ENCODE measurements at places on chromosomes 3 and 15. TPM values are rescaled to one million over a fixed set of nuclear protein-coding genes. Genes with fewer than 3 reads are reported as not detected.

- no peak overlapping the region for H3K4me3 ChIP-seq
- DNase-seq, result no peak
- H3K27me3 ChIP-seq, result no peaks in the 10 kb centered on the region
- H3K4me1 ChIP-seq, result peaks cover 22% of the 10 kb centered on the region
- no peak overlapping the region for H3K27ac ChIP-seq
Observed at GRCh38 chr3:16897254-16897926, 12.6 kb downstream of the PLCL2 start.

DNA sequence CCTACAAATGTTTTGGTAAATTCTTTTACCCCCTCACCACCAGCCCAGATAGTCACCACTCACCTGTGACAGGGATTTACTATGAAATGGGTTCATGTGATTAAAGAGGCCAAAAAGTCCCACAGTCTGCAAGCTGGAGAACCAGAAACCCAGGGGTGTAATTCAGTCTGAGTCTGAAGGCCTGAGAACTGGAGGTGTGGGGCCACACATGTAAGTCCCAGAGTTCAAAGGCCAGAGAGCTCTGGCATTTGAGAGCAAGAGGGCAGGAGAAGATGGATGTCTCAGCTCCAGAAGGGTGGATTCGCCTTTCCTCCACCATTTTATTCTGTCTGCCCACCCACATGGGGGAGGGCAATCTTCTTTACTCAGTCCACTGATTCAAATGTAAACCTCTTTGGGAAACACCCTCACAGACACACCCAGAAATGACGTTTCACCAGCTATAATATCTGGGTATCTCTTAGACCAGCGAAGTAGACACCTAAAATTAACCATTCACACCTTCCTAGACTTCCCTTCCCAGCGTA lies 11.9 kb downstream of the RTP3 start:
- H3K4me3 ChIP-seq, result no peak overlapping the region
- no peak overlapping the region for H3K27ac ChIP-seq
- H3K27me3 ChIP-seq, result no peaks in the 10 kb centered on the region
- no peaks in the 10 kb centered on the region for H3K36me3 ChIP-seq
- no peaks in the 10 kb centered on the region for H3K4me1 ChIP-seq

DNA sequence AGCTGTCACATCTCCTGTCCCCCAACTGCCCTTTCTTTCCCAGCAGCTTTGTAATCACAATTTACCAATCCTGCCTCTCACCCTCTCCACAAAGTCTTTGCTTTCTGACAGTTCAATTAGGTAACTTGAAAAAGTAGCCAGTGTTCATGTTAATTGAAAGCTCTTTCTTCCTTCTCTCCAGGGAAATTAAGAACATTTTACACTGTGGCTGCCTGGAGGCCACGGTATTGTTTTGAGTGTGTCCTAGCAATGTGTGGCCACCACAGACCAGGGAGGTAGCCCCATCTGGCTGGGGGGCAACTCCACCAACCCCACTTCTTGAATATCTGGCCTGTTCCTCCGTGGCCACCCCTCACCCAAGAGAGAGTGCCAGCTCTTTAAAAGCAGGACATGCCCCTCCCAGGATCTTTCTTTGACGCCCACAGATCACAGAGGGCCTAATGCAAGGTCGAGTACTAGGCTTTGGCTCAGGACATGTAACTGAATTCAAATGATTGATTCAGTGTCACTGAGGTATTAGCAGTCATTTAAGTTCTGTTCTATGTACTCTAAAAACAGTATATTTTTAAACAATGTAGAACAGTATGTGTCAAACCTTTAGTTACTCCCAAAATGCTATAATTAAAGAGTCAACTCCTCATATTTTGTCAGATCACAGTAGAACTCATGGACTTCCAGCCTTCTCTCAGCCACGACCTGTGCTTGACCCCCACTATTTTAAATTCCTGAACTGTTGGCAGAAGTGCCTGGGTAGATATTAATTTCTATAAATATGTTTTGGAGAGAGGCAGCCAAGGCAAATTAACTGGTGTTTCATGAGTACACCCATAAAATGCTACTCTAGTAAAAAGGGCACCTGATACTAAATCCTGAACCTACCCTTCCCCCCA lies 164.5 kb downstream of the TNIK start:
- H3K36me3 ChIP-seq, result no peaks in the 10 kb centered on the region
- H3K27ac ChIP-seq, result peak overlapping the region; percentile 89
- no peaks in the 10 kb centered on the region for H3K27me3 ChIP-seq

DNA sequence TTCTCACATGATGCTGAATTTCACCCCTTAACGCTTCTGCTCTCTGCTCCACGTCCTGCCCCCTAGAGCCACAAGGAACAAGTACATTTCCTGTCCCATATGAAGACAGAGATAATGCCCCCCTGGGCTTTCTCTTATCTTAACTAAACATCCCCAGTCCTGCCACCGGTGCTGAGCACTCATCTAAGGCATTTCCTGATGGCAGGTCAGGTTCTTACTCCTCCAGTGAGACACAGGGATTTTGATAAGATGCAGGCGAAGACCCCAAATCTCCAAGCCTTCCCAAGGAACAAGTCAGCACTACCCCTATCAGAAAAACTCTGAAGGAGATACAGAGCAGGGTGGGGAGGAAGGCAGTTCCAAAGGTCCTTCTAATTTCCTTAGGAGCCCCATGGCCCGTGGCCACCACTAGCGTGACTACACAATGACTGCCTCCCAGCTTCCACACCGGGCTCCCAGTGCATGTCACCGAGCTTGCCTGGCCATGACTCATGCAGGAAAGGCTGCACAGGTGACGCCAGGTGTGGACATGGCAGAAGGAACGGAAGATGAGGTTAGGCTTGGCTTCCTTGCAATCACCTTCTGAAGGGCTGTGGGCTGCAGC lies 152.9 kb downstream of the XXYLT1 start:
- H3K4me1 ChIP-seq, result peaks cover 34% of the 10 kb centered on the region
- H3K27ac ChIP-seq, result no peak overlapping the region
- H3K4me3 ChIP-seq, result no peak overlapping the region
- no peaks in the 10 kb centered on the region for H3K27me3 ChIP-seq
- no peak for DNase-seq
- no peaks in the 10 kb centered on the region for H3K36me3 ChIP-seq

DNA sequence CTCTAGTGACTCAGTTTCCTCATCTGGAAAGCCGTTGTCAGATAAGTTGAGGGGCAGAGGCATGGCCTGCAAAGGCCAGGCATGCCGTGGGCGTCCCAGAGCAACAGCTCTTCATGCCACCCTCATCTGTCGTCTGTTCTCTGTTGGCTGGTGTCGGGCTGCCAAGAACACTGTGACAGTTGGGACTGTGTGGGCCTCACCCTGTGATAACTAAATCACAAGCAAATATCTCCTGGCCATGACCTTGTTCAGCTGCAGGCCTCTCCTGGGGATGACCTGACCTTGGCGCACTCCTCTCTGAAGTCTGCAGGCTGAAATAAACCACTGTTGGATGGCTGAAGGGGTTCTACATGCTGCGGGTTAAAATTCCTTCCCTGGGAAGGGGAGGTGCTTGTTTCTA lies 145.9 kb downstream of the SHQ1 start:
- H3K27ac ChIP-seq, result peak overlapping the region; percentile 43
- no peaks in the 10 kb centered on the region for H3K36me3 ChIP-seq
- peaks cover 24% of the 10 kb centered on the region for H3K4me1 ChIP-seq

- peaks cover 3% of the 10 kb centered on the region for H3K4me1 ChIP-seq
- H3K36me3 ChIP-seq, result no peaks in the 10 kb centered on the region
- DNase-seq, result peak; percentile 7
- H3K27me3 ChIP-seq, result no peaks in the 10 kb centered on the region
Observed at GRCh38 chr3:22729981-22730380, 473.1 kb upstream of the UBE2E2 start.

DNA sequence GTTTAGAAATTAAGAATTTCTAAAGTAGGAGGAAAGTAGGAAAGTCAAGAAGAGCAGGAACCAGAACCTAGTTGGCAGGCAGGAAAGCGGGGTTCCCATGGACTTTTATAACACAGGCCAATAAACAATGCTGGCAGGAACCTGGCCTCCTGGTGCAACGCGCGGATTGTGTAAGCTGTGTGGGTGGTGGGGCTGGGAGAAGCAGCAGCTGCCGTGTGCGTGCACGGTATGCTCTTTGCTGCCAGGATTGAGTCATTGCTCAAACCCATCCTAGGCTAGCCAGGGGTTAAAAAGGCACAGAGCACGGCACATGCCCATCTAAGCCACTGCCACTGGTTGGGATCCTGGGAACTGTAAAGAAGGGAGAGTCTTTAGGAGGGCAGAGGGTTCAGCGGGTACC lies 209.9 kb upstream of the RGMA start:
- no peak for DNase-seq
- no peaks in the 10 kb centered on the region for H3K36me3 ChIP-seq
- H3K4me3 ChIP-seq, result no peak overlapping the region
- H3K27me3 ChIP-seq, result no peaks in the 10 kb centered on the region
- H3K4me1 ChIP-seq, result no peaks in the 10 kb centered on the region

GRCh38 chr3:28232659-28233058 lies 8.8 kb upstream of the CMC1 start:
- H3K4me1 ChIP-seq, result no peaks in the 10 kb centered on the region
- H3K27ac ChIP-seq, result no peak overlapping the region
- no peak overlapping the region for H3K4me3 ChIP-seq
- no peak for DNase-seq
- H3K36me3 ChIP-seq, result no peaks in the 10 kb centered on the region

DNA sequence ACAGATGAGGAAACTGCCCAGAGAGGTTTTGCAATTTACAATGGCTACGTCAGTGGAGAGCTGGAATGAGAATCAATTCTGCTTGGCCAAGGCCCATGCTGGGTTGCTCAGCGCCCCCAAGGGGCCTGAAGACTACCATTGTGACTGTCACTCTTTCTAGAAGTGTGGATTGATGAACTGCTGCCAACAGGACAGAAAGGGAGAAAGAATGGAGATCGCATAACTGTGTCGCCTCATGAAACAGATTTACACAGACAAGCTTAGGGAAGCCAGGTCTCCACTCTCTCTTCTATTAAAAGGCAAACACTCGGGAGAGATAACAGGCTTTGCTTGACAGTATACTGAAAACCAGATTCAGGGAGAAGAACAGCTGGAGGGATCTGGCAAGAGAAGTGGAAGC lies 160.0 kb downstream of the STT3B start:
- H3K36me3 ChIP-seq, result no peaks in the 10 kb centered on the region
- no peak overlapping the region for H3K4me3 ChIP-seq
- DNase-seq, result no peak
- H3K27ac ChIP-seq, result peak overlapping the region; percentile 3
- no peaks in the 10 kb centered on the region for H3K27me3 ChIP-seq

- H3K4me3 ChIP-seq, result no peak overlapping the region
- no peaks in the 10 kb centered on the region for H3K4me1 ChIP-seq
- H3K27ac ChIP-seq, result no peak overlapping the region
- H3K27me3 ChIP-seq, result no peaks in the 10 kb centered on the region
- no peak for DNase-seq
- H3K36me3 ChIP-seq, result no peaks in the 10 kb centered on the region
Observed at GRCh38 chr3:150138824-150139223, 168.1 kb upstream of the PFN2 start.

DNA sequence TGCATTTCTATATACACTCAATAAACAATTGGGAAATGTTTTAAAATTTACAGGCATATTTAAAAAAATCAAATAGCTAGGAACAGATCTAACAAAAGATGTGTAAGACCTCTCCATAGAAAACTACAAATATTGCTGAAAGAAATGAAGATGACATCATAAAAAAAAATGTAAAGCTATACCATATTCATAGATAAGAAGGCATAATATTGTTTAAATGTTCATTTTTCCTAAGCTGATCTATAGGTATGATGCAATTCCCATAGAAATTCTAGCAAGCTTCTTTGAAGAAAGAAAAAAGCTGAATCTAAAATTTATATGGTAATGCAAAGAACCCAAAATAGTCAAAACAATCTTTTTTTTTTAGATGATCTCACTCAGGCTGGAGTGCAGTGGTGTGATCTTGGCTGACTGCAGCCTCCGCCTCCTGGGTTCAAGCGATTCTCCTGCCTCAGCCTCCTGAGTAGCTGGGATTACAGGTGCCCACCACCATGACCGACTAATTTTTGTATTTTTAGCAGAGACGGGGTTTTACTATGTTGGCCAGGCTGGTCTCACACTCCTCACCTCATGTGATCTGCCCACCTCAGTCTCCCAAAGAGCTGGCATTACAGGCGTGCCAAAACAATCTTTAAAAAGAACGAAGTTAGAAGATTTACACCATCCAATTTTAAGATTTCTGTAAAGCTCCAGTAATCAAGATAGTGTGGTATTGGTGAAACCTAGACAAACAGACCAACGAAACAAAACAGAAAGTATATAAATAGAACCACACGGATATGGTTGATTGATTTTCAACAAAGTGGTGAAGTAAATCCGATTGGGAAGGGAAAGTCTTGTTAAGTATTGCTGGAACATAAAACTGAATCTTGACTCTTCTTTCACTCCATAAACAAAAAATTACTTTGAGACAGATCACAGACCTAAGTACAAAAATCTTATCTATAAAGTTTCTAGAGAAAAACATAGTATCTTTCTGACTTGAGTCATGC lies 6.3 kb upstream of the BHLHE40 start:
- H3K27me3 ChIP-seq, result no peaks in the 10 kb centered on the region
- H3K4me1 ChIP-seq, result peaks cover 11% of the 10 kb centered on the region
- H3K36me3 ChIP-seq, result no peaks in the 10 kb centered on the region
- no peak for DNase-seq
- no peak overlapping the region for H3K4me3 ChIP-seq
- H3K27ac ChIP-seq, result no peak overlapping the region

- no peak for DNase-seq
- no peak overlapping the region for H3K4me3 ChIP-seq
- H3K4me1 ChIP-seq, result peaks cover 47% of the 10 kb centered on the region
- no peaks in the 10 kb centered on the region for H3K27me3 ChIP-seq
- H3K36me3 ChIP-seq, result peaks cover 3% of the 10 kb centered on the region
Observed at GRCh38 chr15:67174446-67174845, 80.0 kb downstream of the AAGAB start.

RASGRF1 gene
- not detected for total RNA-seq

IL20RB gene
- total RNA-seq, result 0.77 TPM

DNA sequence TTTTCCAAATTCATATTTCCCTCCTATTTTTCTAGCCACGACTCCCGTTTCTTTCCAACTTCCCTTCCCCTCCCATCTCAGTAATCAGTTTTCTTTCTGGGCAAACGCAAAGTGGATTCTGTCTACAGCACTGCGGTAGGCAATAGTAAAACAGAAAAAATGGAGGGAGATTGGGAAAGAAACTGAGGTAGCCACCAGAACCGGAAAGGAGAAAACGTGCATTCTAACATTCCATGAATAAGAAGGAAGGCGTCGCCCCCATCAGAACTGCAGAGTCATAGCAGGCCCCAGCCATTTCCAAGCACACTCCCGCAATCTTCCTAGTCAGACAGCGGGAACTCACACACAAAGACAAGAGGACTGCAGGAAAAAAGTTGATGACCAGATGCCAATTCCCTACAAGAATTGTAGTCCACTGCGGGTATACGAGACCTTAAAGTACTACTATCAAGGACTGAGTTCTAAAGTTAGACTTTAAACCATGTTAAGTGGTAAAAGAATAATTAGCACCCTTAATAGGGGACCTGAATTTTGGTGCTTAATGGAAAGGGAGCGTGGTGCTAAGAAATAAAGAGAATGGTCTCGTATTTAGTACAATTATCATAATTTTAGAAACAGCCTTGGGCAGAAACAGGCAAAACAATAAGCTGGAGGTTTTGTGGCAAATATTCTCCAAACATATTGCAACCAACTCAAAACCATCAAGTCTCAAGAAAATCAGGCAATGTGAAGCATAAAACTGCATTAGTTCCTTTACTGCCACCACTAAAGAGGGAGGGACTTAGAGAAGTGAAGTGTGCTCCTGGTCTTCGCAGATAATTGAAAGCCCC lies 1.4 kb downstream of the PFN2 start:
- no peaks in the 10 kb centered on the region for H3K27me3 ChIP-seq
- peak overlapping the region; percentile 79 for H3K4me3 ChIP-seq

ADAMTS17 gene
- total RNA-seq, result 5.5 TPM

SYNM gene
- 4.8 TPM for total RNA-seq

B2M gene
- total RNA-seq, result 170 TPM

SLC12A1 gene
- total RNA-seq, result 0.04 TPM

CHST14 gene
- total RNA-seq, result 18.3 TPM

IQCF5 gene
- not detected for total RNA-seq

GRCh38 chr3:170690661-170690981 lies 104.7 kb upstream of the SLC7A14 start:
- H3K4me3 ChIP-seq, result no peak overlapping the region
- no peak overlapping the region for H3K27ac ChIP-seq
- DNase-seq, result no peak

Data from cardiac muscle cell (in vitro differentiated cells and primary cell).